Neural cell (in vitro differentiated cells): ENCODE measurements at places on chromosomes 12 and 14. TPM values are rescaled to one million over a fixed set of nuclear protein-coding genes. Genes with fewer than 3 reads are reported as not detected.

KCNMB4 gene
- polyA plus RNA-seq: 20.1 and 26.4 TPM in 2 replicates

HSPB8 gene
- polyA plus RNA-seq: not detected in 2 replicates

C14orf39 gene
- 0.12 TPM in 1 of 2 replicates, not detected in the other for polyA plus RNA-seq

IL22 gene
- polyA plus RNA-seq: not detected in 2 replicates
